Anterior cingulate cortex (tissue), 58 donors: ENCODE measurements at places on chromosomes 2 and 18.

- no peak for DNase-seq
Observed at GRCh38 chr2:136323195-136323594, 205.2 kb upstream of the CXCR4 start.

GRCh38 chr2:129801575-129801974 is 177.9 kb upstream of the RAB6C start:
- no peak for DNase-seq

DNA sequence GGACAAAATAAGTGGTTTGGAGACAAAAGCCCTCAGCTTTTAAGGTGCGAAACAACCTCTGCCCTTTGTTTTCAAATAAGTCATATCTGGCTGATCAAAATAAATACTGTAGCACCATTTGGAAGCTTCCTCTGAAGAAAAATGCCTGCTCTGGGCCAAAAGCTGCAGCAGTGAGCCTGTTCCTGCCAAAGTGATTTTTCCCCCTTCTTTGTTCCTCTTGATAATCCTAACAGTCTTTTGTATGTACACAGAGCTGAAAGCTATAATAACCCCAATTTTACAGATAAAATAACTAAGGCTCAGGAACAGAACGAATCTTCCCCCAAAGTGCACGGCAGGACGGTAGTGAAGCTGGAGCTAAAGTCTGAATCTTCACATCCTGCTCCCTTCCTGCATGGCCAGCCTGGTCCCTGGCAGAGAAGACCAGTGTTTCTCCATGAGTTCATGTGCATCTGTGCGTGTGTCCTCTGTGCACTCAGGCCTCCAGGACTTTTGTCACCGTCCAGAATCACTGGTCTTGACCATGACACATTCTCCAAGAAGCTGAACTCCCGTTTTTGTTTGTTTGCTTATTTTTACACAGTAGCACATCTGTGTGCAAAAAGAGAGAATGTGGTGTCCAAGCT is 2114.1 kb upstream of the PIK3C3 start:
- no peak for DNase-seq

DNA sequence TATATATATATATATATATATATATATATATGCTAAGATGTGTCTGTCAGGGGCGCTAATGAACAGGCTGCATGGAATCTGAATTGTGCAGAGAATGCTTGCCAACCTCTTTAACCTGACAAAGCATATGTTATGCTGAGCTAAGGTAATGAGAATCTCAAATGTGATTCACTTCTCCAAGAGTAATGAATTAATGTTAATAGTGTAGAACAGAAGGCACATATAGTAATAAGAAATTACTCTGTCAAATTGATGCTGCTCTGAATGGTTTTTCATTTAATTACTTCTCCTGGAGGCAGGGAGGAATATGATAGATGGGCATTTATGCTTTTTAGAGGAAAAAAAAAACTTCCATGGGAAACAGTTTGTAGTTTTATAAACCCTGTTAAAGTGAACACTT is 35.4 kb downstream of the COX7A2L start:
- DNase-seq, result no peak

DNA sequence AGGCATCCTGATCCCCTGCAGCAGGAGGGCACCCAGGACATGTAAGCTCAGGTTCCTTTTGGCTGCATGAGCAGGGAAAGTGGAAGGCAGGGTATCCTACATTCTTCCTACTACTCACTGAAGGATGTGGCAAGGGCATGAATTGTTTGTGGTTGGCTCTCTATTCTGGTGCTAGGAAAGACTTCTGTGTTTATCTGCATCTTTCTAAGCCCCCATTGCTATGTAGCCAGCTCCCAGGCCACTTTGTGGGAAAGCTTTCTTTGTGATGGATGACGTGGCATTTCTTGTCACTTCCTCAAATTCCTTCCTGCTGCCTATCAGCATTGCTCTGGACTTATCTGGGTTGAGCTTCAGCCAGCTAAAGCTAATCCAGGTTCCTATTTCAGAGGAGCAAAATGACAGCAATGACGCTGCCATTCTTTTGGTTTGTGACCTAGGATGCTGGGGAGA is 46.2 kb downstream of the MEIS1 start:
- no peak for DNase-seq

DNA sequence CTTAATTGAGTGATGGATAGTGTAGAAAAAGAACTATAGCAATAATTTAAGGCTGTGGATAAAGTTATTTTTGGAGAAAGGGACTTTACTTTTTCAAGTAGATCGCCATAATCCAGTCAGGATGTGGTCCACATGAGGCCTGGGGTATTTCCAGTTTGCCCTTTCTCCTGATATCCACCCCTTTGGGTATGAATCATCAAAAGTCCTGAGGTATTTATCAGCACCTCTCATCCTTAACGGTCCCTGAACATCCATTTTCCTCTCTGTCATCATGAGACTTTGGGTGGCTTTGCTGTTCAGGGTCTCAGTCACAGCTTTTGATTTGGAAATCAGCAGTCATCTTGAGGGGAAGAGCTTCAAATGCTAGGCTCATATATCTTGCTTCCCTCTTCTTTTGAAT is 39.3 kb upstream of the ELAC1 start:
- no peak for DNase-seq

GRCh38 chr18:24539866-24540617 is 79.6 kb downstream of the HRH4 start:
- DNase-seq, result no peak

DNA sequence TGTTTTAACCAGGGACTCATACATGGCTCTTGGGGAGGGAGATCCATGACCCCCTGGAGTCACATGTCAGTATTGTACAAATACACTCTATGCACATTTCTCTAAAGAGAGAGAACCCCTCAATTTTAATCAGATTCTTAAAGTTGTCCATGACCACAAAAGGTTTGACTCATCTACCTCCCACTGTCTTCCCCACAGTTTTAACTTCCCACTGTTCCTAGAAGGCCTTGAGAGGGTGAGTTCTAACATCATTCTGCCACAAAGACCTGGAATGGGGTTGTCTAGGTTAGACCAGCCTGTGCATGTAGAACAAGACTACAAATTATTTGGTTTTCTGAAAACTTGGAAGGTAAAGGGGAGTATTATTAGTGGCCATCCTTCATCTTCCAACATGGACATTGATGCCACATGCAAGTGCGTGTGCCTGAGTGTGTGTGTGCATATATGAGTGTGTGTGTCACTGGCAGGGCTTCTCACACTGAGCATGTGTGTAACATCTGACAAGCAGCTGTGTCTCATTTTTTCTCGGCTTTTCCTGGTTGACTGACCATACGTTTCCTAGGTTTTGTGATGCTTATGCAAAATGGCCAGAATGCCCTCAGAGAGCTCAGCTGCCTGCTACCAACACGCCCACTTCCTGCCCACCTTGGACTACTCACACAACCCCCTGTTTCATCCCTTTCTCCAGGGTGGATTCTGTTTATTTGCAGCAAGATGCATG is 94.6 kb upstream of the LGALSL start:
- no peak for DNase-seq

- no peak for DNase-seq
Observed at GRCh38 chr2:233486778-233487552, 79.6 kb downstream of the USP40 start.

DNA sequence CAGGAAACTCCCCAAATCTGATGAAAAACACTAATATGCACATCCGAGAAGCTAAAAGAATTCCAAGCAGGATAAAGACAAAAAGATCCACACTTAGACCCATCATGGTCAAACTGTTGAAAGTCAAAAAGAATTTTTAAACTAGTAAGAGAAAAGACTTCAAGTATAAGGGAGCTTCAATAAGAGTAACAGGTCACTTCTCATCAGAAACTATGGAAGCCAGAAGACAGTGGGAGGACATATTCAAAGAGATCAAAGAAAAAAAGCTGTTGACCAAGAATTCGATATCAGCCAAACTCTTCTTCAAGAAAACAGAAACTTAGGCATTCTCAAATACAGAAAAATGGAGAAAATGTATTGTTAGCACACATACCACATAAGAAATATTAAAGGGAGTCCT is 50.4 kb downstream of the ZC3H8 start:
- DNase-seq, result no peak

GRCh38 chr2:43045866-43046265 is 180.5 kb downstream of the ZFP36L2 start:
- DNase-seq, result no peak

DNA sequence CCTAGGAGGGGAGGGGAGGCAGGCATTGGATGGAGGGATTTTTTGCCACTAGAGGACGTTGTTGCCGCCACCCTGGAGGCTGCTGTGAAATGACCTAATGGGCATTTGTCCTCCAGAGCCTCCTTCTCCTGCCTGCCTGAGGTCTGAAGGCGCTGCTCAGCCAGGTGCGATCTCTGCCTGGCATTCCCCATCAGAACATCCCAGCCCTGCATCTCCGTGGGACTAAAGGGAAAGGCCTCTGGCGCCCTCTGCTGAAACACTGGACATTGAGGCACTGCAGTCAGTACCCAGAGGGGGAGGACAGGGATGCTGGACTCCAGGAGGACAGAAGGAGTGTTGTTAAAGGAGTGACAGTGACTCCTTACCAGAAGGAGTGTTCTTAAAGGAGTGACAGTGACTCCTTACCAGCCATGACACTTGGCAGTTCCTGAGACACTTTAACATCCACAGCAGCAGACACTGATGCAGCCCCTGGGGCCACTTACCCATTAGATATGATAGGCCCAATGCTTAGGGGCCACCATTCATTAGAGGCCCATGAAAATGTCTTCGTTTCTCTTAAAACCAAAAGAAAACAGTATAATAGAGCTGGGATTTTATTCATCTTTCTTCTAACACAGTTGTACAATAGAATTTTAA is 17.0 kb downstream of the THNSL2 start:
- peak; percentile 32 for DNase-seq

DNA sequence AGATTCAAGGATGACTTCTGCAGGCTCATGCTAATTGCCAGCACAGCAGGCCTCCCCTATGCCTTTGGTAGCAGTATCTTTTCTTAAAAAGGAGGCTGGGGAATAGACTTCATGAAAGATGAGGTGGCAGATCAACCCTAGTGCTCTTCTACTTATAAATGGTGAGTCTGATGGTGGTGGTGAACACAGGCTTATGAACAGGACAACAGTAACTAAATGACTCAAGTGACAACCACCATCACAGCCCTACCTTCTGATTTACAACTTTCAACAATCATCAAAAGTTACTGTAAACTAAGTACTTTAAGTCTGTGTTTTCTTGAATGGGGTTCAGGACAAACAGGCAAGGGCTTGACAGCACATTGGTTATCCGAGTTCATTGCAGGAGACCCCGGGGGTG is 39.3 kb downstream of the PAIP2B start:
- no peak for DNase-seq

DNA sequence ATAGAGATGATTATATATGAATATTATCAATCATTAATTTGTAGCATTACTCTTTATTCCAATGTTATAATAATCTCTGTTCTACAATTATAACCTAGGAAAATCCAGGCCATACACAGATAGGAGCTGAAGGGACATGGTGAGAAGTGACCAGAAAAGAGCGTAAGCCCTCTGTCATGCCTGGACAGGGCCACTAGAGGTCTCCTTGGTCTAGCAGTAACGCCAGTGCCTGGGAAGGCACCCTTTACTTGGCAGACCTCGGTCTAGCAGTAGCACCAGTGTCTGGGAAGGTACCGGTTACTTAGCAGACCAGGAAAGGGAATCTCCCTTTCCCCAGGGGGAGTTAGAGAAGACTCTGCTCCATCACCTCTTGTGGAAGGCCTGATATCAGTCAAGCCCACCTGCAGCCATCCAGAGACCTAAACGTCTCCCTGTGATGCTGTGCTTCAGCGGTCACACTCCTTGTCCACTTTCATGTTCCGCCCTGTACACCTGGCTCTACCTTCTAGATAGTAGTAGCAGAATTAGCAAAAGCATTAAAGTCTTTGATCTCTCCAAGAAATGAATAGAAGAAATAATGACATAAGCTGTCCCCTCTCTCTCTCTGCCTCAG is 447.5 kb upstream of the FSIP2 start:
- peak; percentile 2 for DNase-seq

DNA sequence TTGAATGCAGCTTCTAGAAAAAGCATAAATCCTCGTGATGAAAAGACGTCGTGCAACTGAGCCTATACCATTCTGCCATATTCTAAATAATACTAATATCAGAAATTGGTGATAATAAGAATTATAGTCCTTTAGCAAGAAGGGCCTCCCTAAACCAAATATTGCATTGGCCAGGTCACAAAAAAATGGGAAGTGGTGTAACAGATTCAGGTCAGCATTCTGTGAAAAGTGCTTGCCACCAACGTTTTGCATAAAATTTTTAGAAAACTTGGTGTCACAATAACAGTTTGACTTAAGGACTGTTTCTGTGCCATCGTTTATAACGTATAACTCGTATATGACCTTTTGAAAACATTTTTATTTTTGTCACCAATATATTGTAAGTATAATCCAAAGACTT is 603.6 kb downstream of the CPS1 start:
- no peak for DNase-seq

DNA sequence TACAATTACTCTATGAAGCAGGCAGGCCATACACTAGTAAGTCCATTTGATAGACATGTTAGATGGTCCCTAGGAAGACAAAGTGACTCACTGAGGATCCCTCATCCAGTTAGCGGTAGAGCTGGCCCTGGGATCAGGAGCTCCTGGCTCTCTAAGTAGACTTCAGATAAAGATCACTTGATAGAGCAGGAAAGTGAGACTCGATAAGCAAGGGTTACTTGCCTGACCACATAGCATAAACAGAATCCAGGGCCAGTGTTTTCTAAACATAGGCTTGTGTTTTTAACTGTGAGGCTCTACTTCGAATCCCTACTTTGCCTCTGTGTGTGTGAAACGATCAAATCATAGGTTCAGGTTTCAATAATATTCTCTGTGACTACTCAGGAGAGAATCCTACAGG is 355.2 kb upstream of the TRIB2 start:
- DNase-seq, result no peak

DNA sequence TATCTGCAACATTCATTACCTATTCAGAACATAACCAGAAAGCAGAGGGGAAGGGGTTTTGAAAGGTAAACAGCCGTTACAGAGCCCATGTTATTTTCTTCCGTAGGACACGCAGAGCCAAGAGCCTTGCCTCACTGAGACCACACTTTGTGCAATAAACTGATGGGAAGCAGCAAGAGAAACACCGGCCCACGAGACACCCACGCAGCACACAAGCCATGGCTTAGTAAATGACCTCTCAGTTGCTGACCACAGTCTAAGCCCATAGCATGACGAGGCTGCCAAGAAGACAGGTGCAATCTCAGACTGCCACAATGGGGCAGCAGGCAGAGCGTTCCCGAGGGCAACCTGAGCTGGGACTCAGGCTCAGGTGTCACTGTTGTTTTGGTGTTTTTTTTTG is 59.6 kb downstream of the CABYR start:
- DNase-seq, result no peak

DNA sequence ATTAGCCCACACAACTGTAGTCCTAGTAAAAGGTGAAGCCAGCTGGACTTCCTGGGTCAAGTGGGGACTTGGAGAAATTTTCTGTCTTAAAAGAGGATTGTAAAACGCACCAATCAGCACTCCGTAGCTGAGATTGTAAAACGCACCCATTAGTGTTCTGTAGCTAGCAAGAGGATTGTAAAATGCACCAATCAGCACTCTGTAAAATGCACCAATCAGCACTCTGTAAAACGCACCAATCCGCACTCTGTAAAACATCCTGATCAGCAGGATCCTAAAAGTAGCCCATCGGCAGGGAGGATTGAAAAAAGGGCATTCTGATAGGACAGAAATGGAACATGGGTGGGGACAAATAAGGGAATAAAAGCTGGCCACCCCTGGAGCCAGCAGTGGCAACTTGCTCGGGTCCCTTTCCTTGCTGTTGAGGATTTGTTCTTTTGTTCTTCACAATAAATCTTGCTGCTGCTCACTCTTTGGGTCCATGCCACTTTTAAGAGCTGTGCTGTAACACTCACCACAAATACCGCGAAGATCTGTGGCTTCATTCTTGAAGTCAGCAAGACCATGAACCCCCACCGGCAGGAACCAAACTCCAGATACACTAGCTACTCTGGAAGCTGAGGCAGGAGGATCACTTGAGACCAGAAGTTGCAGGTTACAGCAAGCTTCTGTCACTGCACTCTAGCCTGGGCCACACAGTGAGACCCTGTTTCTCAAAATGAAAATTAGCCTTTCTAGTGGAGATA is 102.6 kb downstream of the HS6ST1 start:
- no peak for DNase-seq
